ENCODE measurements at places on chromosomes 16 and 17. TPM values are rescaled to one million over a fixed set of nuclear protein-coding genes. Genes with fewer than 3 reads are reported as not detected.

The OTOP3 gene
- not detected for total RNA-seq

The LAT gene
- total RNA-seq = 4.3 TPM

The CLDN9 gene
- 1.3 TPM for total RNA-seq

The OR4D1 gene
- 0.15 TPM for total RNA-seq

The KRTAP9-4 gene
- total RNA-seq = not detected

All from H9 (cell line).